ENCODE measurements at places on chromosomes 7 and 10.

GRCh38 chr7:69728304-69728703, 130.0 kb downstream of the AUTS2 start:
- DNase-seq = no peak

DNA sequence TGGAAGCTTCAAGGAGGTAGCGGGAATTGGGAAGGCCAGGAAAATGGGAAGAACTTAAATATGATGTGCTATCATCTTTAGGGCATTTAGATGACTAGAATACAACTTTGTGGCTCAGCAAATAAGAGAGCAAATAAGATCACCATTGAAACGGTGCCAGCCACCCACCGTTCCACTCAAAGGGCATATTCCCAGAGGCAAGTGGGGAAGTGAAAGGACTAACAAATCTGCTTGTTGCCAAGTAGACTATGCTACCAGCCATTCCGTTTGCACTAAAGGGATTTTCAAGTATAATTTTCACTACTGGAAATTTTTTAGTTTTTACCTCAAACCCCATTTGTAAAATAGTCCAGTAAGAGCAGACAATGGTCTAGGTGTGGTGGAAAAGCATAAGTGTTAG, 4.0 kb upstream of the PPP1R3C start:
- DNase-seq = no peak

DNA sequence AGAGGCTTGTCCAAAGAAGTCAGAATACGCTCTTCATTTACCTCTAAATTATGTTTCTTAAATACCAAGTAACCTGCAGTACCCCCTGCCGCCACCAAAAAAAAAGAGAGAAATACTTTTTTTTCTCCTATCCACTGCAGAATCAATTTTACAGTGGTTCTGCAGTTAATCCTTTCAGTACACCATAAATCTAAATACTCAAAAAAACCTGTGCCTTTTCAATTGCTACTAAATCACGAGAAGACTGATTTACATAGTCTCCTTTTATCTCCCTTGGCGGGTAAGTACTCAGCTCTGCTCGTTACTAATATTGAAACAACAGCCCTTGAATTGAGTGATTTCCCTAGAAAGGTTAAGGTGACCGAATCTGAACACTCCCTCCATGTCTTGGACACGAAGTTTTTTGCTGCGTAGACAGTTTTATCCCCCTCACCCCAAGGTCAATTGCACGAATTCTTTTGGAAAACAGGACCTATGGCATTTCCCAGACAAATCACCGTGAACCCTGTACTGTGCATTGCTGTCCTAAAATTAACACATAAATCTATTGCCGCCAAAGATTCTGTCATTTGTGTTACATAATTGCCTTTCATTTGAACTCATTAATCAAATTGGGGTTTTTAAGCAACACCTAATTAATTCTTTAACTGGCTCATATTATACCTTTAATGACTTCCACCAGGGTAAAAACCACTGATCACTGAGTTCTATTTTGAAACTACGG, 512 bp upstream of the VIM start:
- no peak for DNase-seq

DNA sequence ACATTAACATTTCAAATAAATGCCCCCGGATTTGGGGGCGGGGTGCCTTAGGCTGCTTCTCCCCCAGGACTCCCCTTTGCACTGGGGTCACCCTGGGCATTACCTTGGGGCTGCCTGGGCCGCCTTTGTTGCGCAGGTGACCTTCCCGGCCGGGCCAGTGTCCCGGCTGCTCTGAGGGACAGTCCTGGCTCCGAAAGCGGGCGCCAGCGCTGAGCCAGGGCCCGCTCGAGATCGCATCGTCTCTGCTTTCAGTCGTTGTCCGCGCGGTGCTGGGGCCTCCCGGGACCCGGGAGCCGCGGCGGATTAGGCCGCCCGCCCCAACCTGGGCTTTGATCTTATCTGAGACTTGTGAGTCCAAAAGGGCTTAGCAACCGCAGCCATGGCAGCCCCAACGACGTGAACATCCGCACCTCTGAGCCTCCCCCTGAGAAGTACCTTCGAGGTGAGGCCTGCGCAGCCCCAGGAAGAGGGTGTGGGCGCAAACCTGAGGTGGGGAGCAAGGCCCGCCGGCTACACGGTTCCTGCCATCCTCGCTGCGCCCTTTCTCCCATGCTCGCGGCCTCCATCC, 14.8 kb upstream of the WAPL start:
- no peak for DNase-seq

DNA sequence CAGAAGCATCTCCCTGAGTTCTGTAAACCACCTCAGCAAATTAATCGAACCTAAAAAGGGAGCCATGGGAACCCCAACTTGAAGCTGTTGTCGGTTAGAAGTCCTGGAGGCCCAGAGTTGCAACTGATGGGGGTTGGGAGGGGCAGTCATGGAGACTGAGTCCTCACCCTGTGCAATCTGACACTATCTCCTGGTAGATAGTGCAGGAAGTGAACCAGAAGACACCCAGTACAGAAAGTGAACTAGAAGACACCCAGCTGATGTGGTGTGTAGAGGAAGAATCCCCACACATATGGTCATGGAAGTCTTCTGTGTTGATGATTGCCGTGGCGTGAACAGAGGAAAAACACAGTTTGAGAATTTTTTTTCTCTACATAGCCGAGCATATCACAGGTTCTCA, 58.8 kb upstream of the SRRM3 start:
- DNase-seq = no peak

DNA sequence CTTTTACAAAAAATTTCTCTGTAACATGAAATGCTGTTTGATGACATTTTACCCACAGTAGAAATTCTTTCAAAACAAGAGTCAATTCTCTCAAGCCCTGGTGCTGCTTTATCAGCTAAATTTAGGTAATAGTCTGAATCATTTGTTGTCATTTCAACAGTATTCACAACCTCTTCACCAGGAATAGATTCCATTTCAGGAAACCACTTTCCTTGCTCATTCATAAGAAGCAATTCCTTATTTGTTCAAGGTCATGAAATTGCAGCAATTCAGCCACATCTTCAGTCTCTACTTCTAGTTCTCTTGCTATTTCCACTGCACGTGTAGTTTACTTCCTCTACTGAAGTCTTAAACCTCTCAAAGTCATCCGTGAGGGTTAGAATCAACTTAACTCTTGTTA, 14.1 kb downstream of the STAG3 start:
- DNase-seq = peak; percentile 41

DNA sequence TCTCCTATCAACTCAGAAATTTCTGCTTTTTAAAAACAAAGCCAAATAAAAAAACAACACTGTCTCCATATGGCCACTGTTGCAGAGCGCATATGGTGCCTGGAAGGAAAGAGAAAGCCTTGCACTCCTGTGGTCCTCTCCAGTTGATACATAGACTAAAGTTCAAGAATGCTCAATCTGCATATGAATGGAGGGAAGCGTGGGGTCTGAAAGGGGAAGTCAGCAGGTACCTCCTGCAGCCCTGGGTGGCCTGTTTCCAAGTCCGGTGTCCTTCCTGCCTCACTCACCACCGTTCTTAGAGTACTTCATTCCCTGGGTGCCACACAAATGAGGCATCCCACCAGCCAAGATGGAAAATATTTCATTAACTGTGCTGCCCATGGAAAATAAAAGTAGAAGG, 138.3 kb upstream of the PALS2 start:
- DNase-seq = no peak

GRCh38 chr10:47035171-47035818, 124.1 kb downstream of the PTPN20 start:
- no peak for DNase-seq

DNA sequence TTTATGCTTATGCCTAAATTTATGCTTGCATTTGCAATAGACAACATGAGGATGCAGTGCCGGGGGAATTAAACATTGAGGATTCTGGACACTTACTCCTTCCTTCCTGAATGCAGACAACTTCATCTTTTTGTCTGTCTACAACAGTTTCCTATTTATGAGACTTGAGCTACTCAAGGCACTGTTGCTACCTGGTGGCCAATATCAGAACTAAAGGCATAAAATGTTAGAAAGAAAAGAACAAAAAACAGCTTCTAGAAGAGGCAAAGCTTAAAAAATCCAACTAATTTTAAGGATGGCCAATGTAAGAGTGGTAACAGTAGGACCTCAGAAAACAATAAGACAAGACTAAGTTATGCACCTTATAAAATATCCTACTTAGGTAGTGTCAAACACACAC, 144.5 kb upstream of the PTN start:
- DNase-seq = no peak

DNA sequence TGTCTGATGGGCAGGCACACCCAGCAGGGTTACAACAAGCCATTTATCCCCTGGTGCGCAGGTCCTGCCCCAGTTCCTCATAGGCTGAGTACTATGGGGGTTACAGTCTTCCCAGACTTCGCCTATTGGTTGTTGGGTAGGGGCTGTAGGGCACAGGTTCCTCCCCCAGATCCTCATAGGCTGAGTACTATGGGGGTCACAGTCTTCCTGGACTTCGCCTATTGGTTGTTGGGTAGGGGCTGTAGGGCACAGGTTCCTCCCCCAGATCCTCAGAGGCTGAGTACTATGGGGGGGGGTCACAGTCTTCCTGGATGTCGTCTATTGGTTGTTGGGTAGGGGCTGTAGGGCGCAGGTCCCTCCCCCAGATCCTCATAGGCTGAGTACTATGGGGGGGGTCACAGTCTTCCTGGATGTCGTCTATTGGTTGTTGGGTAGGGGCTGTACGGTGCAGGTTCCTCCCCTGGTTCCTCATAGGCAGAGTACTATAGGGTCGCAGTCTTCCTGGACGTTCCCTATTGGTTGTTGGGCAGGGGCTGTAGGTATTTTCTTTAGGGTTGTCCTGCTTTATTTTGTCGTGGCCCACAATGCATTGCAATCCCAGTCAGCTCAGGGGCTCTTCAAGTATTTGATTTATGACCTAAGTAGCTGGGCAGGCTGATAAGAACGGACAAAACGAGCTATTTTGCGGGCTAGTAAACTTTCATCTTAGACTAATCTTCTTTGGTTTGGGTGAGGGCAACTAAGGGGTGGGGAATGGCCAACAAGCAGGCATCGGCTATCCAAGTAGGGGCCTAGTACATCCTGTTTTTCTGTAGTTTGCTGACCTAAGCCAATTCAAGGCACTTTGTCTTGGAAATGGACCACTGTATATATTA, 3.4 kb downstream of the LRRC27 start:
- no peak for DNase-seq

DNA sequence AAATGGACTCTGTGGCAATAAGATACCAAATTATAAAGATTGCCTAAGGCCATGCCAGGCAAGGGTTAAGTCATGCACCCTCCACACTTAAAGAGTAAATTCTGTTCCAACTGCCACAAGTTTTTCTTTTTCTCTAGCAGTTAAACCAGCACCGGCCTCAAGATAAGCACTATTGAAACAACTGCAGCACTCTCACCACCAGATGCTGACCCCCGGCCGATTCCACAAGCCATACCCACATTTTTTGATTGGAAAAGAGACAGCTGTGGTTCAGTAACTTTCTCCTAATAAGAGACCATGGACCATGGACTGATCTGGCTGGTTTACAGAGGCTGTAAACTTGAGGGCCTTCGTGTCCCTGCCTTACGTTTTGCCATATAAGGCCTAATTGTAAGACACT, 44.9 kb downstream of the GRM8 start:
- DNase-seq = no peak

DNA sequence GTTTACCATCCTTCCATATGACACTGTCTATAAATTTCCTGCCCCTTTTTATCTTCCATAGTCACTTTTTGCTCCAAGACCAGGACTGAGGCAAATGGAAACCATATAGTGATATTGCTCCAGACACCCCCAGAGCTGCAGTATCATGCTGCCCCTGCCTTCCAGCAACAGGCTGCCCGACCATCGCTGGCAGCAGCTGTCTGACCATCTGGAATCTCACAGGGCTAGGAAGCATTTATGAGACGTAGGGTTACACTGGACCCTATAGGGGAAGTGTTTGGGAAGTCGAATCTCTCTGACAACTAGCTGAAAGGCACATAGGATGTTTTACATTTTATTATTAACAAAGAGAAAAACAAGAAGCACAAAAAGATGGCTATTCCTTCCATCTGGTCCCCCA, 19.4 kb downstream of the ENO4 start:
- DNase-seq = no peak

GRCh38 chr7:103805346-103805745, 184.1 kb downstream of the RELN start:
- no peak for DNase-seq

GRCh38 chr7:79287981-79288380, 165.5 kb downstream of the MAGI2 start:
- no peak for DNase-seq

- no peak for DNase-seq
Measured at GRCh38 chr7:114644455-114644854, 229.8 kb downstream of the FOXP2 start.

DNA sequence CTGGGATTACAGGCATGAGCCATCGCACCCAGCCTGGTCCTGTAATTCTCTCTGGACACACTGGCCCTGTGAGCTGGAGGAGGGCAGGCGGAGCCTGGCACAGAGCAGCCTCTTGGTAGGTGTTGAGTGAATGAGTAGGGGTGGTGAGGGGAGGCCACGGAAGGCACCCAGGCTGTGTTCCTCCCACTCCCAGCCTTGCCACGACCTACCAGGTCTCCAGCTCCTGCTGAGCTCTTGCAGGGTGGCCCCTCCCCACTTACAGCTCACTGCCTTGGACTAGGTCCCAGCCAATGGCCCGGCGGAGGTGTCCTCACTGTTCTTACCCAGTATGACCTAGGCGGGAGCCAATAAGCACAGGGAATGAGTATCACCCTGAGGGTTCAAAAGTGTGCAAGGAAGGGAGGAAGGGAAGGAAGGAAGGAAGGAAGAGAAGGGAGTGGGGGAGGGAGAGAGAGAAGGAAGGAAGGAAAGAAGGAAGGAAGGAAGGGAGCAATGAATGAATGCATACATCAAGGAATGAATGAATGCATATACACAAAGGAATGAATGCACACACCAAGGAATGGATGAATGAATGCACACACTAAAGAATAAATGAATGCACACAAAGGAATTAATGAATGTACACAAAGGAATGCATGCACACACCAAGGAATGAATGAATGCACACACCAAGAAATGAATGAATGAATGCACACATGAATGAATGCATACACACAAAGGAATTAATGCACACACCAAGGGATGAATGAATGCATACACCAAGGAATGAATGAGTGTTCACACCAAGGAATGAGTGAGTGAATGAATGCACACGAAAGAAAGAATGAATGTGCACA, 45.5 kb downstream of the GTF2IRD1 start:
- DNase-seq = no peak

GRCh38 chr10:119360181-119360921, 153.0 kb downstream of the GRK5 start:
- no peak for DNase-seq

DNA sequence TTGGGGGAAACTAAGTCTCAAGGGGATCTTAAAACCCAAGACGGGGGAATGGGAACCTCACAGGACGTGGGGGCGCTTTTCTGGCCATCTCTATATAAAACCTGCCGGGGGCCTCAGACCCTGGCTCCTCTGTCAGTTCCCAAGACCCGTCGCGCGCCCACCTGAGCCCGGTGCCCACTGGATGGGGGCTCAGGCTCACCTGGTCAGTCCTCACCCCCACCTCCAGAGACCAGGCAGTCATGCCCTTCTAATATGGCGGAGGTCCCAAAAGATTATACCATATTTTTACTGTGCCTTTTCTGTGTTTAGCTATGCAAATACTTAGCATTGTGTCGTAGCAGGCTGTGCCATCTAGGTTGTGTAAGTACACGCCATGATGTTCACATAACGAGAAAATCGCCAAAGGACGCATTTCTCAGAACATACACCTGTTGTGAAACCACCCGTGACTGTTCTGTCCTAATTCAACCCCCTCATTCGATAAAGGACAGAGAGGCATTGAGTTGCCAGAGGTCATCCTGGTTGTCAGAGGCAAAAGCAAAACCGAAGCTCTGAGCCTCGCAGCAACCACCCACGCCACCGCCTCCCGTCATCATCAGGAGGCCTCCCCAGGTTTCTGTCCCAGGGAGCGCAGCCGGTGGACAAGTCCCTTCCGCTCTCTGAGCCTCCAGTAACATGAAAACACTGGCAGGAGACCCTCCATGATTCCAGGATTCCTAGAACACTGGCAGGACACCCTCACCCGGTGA, 28.9 kb downstream of the OAT start:
- DNase-seq = no peak

Measured in GM04503 (cell line).